ENCODE measurements at places on chromosomes 5 and 9.

- no peak for DNase-seq
These were observed 281.7 kb downstream of the PARP8 start for GRCh38 chr5:50947906-50948683.

DNA sequence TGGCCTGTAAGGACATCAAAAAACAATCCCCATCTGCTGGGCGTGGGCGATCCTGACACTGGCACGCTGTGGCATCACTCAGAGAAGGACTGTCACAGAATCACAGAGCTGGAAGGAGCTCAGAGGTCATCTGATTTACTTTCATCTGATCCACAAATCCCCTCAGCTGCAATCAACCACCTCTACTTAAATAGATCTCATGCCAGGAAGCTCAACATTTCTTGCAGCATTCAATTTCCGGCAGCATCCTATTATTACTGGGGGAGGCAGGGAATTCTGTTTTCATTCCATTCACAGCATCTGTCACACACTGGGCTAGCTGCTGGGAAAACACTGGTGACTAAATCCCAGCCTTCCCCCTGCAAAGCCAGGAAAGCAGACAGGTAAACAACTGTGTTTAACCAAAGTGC, 38.3 kb downstream of the RETREG1 start:
- DNase-seq: no peak

- DNase-seq: no peak
These were observed 428.7 kb upstream of the SGCD start for GRCh38 chr5:155898284-155898683.

- no peak for DNase-seq
These were observed 7.5 kb downstream of the RPS14 start for GRCh38 chr5:150441813-150442698.

- no peak for DNase-seq
These were observed 27.8 kb upstream of the FAT2 start for GRCh38 chr5:151618907-151619306.

DNA sequence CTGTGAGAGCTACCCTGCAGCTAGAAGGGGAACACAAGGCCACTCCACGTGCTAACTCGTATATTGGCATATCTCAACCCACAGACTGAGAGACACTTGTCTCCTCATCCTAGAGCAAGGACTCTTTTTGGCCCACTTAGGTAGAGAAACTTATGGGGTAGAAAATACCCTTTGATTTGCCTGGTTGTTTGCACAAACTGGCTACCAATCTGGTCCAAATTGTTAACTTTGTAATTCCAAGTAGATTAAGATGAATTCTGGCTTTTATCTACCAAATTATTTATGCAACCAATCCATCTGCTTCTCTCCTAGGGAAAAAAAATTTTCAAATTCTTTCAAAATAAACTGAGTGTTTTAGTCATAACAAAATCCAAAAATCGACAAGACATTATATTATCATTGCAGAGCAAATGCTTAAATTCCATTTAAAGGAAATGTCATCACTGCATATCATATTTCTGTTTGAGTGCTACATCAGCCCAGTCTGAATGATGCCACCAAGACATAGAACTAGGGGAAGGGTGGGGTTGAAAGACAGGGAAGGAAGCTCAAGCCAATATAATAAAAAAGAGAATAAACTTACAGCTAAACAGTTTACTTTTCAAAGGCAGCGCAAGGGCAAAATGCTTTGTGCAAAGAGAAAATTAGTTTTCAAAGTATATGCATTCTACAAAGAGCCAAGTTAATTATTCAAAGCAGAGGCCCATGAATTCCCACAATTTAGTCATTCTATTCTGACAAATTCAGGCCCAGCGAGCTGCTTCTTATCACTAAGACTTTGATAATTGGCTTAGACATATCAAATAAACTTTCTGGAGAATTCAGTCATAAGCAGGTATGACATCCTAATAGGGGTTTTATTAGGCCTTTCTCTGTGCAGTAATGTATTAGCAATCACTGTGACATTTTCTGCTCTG, 198.0 kb downstream of the CAAP1 start:
- no peak for DNase-seq

DNA sequence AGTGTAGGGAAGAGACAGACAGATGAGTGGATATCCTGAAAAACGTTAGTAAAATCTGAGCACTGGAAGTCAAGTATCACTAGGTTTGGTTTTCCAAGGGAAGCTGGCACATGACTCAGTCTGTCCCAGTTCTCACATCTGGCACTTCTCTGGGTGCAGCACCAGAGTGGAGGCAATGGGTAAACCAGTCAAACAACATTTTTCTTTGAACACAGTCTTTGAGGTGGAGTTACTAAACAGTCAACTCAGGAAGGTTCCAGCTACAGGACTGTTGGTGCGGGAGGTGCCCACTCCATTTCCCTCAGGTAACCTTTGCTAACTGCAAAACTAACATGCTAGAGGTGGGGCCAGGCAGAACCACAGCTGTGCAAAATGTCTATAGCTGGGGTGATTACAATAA, 301.4 kb upstream of the RFX3 start:
- DNase-seq: no peak

DNA sequence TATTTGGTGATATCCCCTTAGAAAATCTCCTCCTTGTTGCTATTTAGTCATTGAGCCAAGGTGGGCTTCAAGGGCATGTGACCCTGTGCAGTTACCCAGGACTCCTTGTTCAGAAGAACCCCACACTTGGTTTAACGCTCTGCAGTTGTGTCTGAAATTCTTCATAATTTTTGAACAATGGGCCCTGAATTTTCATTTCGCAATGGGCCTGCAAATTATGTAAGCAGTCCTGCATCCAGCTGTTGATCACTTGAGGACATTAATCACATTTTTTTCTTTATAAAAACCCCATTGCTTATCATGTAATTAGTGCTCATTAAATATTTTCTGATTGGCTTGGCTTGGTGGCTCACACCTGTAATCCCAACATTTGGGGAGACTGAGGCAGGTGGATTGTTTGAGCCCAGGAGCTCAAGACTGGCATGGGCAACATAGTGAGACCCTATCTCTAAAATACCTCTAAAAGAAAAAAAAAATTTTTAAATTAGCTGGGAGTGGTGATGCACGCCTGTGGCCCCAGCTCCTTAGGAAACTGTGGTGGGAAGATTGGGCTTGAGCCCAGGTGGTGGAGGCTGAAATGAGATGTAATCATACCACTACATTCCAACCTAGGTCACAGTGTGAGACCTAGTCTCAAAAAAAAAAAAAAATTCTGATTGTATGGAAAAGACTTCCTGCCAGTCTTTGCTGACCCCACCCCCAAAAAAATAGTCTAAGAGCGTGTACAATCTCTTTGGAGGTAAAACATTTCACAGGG, 194.2 kb upstream of the HAPLN1 start:
- DNase-seq: no peak

DNA sequence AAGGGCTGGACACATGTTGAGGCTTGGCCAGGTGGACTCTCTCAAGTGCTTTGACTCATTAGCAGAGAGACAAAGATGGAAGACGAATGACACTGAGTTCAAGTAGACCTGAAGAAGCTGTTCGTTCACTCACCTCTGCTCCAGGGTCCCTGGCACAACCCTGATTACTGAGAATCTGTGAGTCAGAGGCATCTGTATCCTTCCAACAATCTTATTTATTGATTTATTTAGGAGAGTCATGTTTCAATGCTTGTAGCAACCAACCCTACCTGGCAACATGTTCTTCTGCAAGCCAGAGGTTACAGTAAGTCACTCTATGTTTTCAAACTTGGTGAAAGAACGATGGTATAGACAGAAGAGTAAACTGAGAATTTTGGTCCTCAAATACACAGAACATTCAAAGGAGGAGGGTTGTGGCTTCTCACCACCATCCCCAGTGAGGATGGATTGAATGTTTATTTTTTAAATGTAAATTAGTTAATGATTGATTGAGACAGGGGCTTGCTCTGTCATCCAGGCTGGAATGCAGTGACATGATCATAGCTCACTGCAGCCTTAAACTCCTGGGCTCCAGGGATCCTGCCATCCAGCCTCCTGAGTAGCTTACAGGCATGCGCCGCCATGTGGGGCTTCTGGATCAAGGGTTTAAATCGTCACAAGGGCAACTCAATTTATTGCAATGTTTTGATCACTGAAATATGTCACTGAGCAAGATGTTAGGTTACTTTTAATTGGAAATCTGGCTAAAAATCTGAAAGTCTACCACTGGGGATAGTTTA, 55.7 kb upstream of the CARTPT start:
- no peak for DNase-seq

DNA sequence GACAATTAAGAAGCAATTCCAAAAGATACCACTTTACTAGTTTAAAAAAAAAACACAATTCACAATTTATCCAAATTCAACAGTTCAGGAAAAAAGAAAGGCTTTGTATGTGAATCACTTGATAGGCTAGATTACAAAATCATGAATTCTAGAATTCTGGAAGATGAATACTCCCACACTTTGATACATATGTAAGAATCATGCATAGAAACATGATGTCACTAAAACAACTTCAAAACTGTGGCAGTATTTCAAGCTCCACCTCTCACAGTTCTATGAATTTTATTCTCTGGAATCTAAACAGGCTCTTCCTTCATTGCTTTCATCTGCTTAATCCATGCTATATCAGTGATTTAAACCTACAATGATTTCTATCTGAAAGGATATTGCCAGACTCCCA, 51.0 kb downstream of the GNAQ start:
- no peak for DNase-seq

DNA sequence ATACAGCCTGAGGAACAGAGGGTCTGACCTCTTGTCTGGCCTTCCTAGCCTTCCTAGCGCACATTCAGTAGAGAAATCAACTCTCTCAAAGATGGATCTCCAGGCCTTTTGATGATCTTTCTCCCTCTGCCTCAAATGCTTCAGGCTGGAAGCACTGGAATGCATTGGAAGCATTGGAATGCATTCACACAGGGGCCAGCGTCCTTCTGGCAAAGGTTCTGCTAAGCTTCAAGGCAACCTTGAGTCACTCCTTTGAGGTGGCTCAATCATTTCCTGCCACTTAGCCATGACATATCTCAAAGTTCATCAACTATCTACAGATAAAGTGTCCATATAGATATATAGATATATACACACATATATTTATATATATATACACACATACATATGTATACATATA, 42.9 kb downstream of the OR2K2 start:
- no peak for DNase-seq

GRCh38 chr5:91182763-91183162, 200.4 kb downstream of the ARRDC3 start:
- no peak for DNase-seq

DNA sequence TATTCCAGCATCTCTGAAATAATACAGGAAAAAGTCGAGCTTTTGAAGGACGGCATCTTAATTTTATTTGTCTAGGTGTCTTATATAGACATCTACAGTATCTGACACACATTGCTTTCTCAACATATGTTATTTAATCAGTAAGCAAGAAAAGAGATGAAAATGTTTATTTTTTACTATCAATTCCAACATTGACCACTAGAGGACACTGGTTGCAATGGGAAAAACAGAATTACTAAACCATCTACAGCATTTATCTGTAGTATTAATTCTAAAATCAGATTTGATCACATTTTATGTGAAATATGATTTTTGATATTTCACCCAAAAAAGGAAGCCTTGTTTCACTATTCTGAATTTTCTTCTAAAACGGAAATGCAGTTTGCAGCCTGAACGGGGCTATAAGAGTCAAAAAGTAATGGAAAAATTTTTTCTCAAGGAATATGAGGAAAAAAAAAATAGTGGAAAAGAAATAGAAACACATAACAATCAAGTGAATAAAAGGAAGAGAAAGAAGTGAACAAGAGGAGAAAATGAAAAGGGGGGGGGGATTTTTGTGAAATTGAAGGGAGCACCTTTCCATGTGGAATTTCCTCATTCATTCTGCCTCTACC, 98.6 kb downstream of the OSTF1 start:
- no peak for DNase-seq

DNA sequence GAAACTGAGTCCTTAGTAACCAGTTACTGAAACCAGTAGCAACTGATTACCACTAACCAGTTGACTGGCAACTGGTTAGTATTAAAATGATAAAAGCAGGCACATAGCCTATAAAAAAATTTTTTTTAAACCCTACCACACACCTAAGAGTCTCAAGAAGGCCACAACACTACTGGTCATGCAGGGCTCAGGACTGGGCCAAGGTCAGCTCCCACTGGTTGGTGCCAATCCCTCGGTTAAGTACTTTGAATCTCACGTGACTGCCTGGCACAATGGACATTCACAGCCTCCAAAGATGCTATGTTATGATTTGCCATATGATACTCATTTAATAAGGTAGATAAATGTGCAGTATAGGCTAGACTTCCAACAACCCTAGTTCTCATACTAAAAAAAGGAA, 8.5 kb downstream of the ANKH start:
- no peak for DNase-seq

DNA sequence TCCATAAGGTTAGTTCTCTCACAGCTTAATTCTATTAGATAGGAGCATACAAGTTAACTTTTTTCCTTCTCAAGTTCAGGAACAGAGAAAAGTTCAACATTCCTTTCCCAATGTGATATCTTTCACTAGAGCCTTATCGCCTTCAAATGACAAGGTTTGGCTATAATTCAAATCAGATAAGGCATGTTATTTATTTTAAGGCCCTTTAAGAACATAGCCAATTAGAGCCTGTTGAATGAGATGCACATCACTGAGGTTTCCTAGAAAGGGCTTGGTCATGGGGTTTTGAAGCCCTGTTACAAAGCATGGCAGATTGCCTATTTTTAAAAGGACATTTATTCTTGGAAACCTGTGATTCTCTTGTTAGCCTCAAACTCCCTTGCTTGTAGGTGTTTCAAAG, 123.4 kb downstream of the BASP1 start:
- no peak for DNase-seq

GRCh38 chr9:123281659-123282350, 13.4 kb upstream of the STRBP start:
- no peak for DNase-seq

DNA sequence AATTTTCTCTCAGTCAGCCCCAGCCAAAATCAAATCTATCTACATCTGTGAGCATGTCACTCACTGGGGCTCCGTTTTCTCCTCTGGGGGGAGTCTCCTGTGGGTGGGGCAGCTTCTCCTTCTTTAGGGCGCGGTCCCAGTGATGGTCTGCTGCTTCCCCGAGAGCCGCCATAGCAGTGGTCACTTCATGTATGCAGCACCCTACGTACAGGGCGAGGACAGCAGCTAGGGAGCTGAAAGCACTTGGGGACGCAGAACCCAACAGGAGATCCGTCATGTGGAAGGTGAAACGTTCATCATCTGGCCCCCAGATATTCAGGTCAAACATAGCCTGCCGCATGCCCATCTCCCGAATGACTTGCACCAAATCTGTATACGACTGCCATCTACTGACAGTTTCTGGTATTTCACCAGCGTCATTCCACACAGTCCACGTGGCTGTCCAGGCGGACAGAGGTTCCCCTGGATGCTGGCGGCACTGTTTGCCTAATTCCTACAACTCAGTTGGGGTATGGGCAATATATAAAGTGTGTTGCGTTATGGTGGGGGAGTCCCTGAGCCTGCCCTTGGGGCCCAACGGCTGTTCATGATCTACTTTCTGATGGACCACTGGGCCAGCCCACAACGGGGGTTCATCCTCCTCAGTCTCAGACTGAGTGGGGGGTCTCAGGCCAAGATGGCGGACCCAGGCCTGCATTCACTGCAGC, 795.0 kb downstream of the EFNA5 start:
- DNase-seq: no peak

Measured in NCI-H2029 treated with DMSO at 0.1 percent for 48 hours (cell line).